A549 (cell line): ENCODE measurements at places on chromosomes 1 and 21. TPM values are rescaled to one million over a fixed set of nuclear protein-coding genes. Genes with fewer than 3 reads are reported as not detected.

GALE gene
- polyA plus RNA-seq: 45.6 to 48.1 TPM (median 46.9 TPM) in 3 replicates

PTAFR gene
- polyA plus RNA-seq: 0.17 to 0.24 TPM (median 0.17 TPM) in 3 replicates

BRINP2 gene
- polyA plus RNA-seq: 0.04 TPM in 2 of 3 replicates, not detected in the other

DNA sequence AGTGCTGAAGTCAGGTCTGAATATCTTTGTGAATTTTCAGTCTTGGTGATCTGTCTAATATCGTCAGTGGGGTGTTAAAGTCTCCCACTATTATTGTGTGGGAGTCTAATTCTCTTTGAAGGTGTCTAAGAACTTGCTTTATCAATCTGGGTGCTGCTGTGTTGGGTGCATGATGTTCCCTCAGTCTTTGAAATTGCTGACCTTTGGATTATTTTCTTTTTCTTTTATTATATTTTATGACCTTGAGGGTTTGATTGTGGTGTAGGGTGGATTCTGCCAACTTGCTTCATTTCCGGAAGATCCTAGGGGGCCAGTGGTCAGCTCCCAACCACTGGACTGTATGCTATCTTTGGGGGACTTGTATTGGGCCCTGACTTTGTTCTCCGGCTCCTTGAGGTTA is 415.3 kb downstream of the USP25 start:
- DNase-seq: no peak

DNA sequence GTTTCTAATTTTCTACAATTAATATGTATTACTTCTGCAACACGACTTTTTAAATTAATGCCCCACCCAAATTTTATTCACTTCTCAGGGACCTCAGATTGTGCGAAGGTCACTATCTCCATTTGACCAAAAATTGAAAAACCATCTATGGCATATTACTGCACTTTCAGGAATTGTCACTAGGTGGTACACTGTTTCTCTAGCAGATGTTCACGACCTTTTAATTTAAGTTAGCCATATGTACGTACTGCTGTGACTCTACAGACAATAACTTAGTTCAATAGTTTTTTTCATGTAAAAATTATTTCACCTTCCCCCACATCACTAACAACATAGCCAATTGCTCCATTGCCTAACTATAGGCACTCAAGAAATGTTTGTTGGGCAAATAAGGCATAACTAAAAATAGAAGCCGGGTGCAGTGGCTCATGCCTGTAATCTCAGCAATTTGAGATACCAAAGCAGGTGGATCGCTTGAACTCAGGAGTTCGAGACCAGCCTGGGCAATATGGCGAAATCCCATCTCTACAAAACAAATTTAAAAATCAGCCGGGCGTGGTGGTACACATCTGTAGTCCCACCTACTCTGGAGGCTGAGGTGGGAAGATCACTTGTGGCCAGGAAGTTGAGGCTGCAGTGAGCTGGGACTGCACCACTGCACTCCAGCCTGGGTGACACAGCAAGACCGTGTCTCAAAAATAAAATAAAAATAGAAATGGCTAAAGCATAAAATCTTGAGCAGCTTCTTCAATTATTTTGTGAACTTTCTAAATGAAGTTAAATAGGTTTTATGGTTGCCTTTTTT is 75.7 kb upstream of the PKN2 start:
- peak; percentile 32 for DNase-seq

- no peak for DNase-seq
Measured at GRCh38 chr1:9228609-9229008, 6.0 kb upstream of the H6PD start.

- DNase-seq: no peak
Measured at GRCh38 chr1:38527373-38527966, 332.1 kb downstream of the RRAGC start.

- DNase-seq: no peak
Measured at GRCh38 chr21:24939291-24939690, 668.0 kb downstream of the MRPL39 start.

DNA sequence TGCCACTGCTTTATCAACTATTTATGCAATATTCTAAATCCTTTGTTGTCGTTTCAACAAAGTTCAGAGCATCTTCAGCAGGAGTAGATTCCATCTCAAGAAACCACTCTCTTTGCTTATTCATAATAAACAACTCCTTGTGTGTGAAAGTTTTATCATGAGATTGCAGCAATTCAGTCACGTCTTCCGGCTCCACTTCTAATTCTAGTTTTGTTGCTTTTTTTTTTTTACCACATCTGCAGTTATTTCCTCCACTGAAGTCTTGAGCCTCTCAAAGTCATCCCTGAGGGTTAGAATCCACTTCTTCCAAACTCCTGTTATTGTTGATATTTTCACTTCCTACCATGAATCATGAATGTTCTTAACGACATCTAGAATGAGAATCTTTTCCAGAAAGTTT is 14.8 kb upstream of the ETS2 start:
- DNase-seq: no peak

GRCh38 chr21:32548978-32549377 is 36.3 kb downstream of the TCP10L start:
- no peak for DNase-seq

- no peak for DNase-seq
Measured at GRCh38 chr1:230108580-230108979, 41.5 kb downstream of the GALNT2 start.

DNA sequence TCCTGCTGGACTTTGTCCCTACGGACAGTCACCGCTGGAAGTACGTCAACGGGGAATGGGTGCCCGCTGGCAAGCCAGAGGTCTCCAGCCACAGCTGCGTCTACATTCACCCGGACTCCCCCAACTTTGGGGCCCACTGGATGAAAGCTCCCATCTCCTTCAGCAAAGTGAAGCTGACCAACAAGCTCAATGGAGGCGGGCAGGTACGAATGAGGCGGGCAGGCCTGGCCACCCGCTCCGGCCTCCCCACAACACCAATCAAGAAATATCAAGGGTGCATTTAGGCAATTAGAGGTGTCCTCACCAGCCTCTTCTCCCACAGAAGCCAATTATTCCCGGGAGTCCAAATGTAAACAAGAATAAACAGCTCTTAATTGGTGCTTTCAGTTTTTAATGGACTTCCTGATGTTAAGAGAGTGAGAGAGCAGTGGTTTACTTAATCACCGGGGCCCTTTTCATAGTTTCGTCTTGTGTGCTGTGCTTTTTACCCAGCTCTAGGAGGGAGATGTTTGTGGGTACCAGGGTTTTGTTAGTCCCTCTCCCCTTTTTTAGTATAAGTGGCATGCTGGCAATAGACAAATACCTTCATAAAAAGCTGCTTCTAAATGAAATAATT is 10.7 kb downstream of the TBX19 start:
- DNase-seq: no peak

- no peak for DNase-seq
Measured at GRCh38 chr1:87723193-87723592, 394.5 kb downstream of the LMO4 start.
